Right cardiac atrium (tissue), 5 donors: ENCODE measurements at places on chromosomes 7 and 10. TPM values are rescaled to one million over a fixed set of nuclear protein-coding genes. Genes with fewer than 3 reads are reported as not detected.

GRCh38 chr10:29185050-29185449 lies 103.8 kb upstream of the LYZL1 start:
- no peak for DNase-seq

GRCh38 chr7:139114018-139114417 lies 4.5 kb upstream of the ZC3HAV1 start:
- DNase-seq: no peak

GRCh38 chr7:151553356-151553755 lies 33.7 kb upstream of the RHEB start:
- DNase-seq: no peak

Gene WDR86
- total RNA-seq: 0.47 TPM

DNA sequence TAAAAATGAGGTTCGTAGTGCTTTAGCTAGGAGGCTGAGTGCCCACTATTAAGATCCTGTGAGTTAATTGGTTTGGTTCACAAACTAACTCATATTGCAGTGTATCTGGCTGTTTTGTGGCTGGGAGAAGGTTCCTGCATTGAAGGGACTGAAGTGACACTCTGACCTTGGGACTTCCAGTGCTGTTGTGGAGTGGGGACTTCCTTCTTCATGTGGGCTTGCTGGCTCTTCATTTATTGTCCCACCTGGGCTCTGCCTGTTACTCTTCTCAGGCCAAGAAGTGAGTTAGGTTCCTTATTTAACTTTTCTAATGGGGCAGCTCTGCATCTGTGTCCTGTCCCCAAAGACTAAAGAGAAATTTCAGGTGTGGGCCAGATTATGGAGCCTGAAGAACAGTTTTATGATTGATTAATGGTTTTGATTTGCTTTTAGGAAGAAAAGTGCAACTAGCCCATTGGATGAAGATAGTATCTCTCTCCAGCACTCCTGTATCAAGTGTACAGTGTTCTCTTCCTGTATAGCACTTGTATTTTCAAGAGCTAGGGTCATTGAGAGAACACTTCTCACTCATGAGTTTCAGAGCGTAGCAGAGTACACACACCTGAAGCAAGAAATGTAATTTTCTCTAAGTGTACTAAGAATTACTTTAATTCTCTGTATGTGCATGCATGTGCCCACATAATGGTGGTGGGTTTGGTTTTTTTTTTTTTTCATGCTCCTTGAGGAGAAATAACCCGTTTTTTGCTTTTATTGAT lies 54.8 kb downstream of the AUTS2 start:
- no peak for DNase-seq

GRCh38 chr10:14172336-14172950 lies 158.3 kb downstream of the FRMD4A start:
- DNase-seq: no peak

DNA sequence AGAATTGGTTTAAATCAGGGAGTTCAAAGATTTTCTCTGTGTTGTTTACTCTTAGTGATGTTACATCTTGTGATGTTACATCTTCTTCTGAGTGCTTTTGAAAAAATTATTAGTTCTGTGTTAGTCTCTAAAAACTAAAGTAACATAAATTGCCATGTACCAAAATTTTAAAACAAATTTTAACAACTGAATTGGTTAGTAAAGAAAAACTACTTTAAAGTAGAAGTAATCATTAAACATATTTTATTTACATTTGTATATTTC lies 5.2 kb upstream of the IGF2BP3 start:
- DNase-seq: no peak

- no peak for DNase-seq
Measured at GRCh38 chr10:50576245-50576815, 47.4 kb downstream of the SGMS1 start.

DNA sequence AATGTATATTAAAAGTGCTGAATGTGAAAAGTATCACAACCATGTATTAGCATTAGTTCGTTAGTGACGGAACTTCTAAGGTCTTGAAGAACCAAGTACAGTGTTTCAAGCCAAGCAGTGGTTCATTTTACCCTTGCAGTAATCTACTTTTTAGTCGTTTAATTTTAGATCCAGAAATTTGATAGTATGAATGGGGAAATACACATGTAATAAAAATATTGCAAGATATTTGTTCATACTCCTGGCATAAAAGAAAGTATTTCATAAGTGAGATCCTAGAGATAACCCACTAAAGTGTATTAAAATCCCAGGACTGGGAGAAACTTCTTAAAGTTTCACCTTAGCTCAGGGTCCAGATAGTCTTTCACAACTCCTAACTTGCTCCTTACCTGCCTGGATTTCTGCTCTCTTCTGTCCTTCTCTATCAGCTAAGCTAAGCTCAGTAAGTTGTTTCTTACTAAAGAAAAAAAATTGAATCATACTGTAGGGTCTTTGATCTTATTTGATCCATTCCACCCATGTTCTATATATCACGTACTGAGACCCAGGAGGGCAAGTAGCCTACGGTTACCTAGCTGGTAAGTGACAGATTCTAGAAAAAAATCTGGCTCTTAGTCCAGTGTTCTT lies 1.5 kb downstream of the BCAP29 start:
- DNase-seq: no peak

DNA sequence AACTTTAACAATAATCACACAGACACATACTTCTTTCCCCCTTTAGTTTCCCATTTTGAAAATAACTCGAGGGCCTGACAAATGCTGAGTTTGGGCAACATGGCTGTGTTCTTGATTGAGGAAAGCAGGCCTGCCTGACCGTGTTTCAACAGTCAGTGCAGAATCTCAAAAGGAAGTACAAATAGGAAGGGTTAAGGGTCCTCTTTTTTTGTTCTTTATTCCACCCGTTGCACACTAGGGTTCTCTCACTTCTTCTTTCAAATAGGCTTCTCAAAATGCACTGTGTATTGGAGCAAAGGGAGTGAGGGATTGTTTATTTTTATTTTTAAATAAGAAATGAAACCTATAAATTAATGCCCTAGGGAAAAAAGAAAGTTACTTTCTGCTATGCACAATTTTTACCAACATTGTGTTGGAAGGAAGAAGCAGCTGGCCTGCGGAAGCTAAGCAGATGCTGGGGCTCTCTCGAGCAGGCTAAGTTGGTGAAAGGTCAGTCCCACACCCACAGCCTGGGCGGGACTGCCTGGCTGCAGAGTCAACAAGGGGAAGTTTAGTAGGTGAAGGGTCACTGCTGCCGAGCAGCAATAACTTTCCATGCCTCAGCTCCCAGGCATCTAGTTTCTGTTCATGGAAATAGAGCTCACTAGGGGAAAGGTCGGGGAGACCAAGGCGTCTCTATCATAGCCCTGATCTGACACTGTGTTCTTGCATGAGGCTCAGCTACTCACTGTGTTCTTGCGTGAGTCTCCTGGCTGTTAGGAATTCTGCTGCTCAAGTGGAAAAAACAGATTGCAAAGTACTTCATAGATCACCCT lies 12.2 kb upstream of the PDK4 start:
- DNase-seq: peak; percentile 95

DNA sequence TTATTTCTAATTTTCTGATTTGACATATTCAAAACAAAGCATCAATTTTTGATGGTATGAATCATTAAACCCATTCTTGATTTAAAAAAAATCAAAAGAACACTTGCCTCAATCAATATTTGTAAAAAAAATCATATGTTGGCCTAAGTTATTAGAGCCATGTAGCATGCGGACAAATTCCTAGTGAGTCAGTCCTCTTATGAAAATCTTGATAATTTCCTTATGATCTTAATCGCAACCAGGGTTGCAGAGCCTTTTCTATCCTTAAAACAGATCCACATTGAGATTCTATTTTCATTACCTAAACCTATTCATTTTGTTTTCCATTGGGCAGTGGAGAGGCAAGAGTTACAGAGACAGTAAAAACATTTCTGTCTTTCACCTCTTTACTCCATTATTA lies 203.2 kb downstream of the ARL4A start:
- DNase-seq: no peak

Gene CCDC172
- not detected for total RNA-seq

Gene SLC16A12
- 4.4 TPM for total RNA-seq

Gene TBRG4
- 55.0 TPM for total RNA-seq

DNA sequence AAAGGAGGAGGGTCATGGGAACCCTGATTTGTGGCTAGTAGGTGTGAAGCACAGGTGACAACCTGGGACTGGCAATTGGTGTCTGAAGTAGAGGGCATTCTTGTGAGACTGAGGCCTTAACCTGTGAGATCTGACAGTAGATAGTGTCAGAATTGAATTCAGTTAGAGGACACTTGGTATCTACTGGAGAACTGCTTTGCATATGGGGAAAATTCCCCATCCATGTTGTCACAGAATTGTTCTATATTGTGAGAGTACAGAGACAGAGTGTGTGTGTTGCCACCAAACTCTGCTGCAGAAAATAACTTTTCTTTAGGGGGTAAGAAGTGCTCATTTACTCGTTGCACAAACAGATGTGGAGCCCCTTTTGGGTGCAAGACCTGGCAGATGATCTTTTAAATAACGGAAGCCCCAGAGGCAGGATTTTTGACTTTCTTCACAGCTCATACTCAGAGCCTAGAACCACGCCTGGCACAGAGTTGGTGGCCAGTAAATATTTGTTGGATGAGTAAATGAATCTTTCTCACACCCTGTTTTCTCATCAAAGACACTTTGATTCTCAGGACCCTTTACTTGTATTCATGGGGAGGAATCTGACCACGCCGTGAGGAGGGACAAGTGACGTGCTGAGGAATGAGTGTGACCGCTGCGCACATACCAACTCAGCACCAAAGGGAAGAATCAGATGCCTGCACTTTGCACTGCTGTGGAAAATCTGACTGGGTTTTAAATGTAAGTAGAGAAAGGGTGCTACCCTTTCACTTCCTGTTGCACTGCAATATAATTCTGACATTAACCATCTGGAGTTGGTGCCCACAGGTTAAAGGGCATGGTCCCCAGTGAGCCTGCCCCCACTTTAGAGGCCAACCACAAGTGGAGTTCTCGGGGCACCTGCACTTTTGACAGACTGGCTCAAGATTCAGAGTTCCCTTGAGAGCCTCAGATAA lies 39.2 kb upstream of the SDHAF3 start:
- no peak for DNase-seq

Gene TMEM196
- not detected for total RNA-seq

Gene CAV2
- total RNA-seq: 186 TPM

- no peak for DNase-seq
Measured at GRCh38 chr7:30256349-30256858, 28.0 kb upstream of the ZNRF2 start.

Gene MUC12
- total RNA-seq: not detected

DNA sequence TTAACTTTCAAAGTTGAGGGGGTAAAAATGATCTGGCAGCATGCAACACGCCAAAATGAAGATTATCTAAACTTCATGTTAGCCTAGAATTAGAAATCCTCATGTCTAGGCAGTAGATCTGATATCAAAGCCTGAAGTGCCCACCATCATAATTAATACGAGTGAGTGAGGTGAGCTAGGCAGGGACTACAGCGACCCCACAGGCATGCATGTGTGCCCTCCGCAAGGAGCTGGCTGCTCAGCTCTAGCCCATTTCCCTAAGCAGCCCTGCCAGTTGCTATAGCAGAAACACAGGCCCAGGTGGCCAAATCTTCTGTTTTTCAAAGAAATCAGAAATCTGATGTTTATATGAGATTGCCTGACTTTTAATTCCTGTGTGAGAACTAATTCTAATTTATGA lies 93.1 kb upstream of the IFRD1 start:
- DNase-seq: no peak

Gene VWDE
- 18.4 TPM for total RNA-seq

GRCh38 chr7:142196066-142196840 lies 61.6 kb downstream of the PRSS58 start:
- no peak for DNase-seq

DNA sequence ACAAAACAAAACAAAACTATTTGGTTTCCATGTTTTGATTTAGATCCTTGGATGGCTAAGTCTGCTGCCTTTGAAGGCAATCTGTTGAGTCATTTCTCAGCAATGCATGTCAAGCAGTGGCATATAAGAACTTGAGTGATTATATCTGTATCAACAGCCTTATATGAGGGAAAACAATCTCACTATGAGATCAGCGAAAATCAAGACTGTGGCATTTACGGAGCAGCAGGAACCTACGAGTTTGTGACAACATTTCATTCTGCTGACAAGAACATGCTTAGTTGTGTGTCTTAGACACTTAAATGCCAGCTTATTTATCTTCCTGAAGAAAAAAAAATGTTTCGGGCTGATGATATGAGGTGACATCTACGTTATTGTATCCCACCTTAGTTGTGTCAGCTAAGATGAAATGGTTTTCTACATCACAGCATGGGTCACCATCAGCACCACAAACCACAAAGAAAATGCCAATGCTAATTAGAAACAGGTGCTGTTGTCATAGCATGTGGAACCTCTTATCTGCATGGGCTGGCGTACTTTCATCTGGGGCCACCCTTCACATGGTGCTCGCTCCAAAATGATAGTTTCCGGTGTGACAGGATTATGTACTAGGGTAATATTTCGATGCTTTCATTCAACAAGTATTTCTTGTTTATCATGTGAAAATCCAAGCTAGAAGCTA lies 1085.5 kb downstream of the SORCS1 start:
- DNase-seq: no peak

Gene DNAJC12
- 3.8 TPM for total RNA-seq

- no peak for DNase-seq
Measured at GRCh38 chr10:1881636-1882035, 144.3 kb upstream of the ADARB2 start.

Gene FAM25C
- total RNA-seq: not detected

DNA sequence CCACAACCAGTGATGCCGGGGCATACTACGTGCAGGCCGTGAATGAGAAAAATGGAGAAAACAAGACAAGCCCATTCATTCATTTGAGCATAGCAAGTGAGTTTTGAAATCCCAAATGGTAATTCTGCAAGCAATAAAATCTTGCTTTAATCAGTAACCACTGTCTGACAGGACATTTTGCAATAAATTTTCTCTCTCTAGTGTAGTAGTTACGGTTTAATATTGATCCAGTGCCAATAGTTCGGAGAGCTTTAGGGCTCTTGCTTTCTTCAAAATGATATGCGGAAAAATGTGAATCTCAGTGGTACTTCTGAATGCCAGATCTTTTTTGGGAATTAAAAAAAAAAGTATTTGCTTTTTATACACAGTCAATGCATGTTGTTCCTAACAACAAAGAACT lies 520.4 kb downstream of the SDK1 start:
- DNase-seq: no peak

DNA sequence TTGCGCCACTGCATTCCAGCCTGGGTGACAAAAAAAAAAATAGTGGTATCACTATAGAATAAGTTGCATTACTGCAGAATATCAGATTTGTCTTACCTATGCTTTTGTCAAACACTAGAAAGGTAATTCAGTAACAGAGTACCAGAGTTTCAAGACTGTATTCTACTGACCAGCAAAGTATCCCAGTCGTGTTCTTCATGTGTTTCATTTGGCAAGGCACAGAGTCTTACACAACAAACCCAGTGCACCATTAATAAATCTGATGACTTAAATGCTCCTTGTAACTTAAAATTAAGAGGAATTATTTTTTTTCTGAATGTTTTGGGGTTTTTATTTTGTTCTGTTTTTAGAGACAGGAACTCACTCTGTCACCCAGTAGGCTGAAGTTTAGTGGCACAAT lies 34.4 kb upstream of the PBLD start:
- no peak for DNase-seq
